Spinal cord (tissue), 10 donors: ENCODE measurements at places on chromosomes 1 and 21. TPM values are rescaled to one million over a fixed set of nuclear protein-coding genes. Genes with fewer than 3 reads are reported as not detected.

GRCh38 chr1:181129771-181130606 is 41.5 kb downstream of the IER5 start:
- H3K27me3 ChIP-seq, result no peaks in the 10 kb centered on the region
- H3K4me3 ChIP-seq, result no peak overlapping the region

The C4BPB gene
- not detected for total RNA-seq

DNA sequence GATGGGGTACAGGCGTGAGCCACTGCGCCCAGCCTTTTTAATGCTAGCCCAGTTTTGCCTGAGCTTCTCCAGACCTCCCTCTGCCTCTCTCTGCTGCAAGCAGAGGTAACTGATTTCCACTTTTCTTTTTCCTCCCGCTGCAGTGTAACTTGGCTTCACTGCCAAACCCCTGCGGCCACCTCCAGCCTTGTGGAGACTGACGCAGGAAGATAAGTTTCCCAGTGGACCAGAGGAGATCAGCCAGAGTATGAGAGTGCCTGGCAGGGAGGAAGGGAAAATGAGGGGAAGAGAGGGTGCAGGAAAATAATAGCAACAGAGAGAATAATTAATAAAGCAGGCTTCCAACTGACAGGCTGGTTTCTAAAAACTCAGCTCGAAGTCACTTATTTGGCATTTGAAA is 143.7 kb downstream of the PCNX2 start:
- no peak overlapping the region for H3K4me3 ChIP-seq
- DNase-seq, result no peak
- no peaks in the 10 kb centered on the region for H3K4me1 ChIP-seq
- H3K27ac ChIP-seq, result no peak overlapping the region
- no peaks in the 10 kb centered on the region for H3K36me3 ChIP-seq
- H3K27me3 ChIP-seq, result no peaks in the 10 kb centered on the region

DNA sequence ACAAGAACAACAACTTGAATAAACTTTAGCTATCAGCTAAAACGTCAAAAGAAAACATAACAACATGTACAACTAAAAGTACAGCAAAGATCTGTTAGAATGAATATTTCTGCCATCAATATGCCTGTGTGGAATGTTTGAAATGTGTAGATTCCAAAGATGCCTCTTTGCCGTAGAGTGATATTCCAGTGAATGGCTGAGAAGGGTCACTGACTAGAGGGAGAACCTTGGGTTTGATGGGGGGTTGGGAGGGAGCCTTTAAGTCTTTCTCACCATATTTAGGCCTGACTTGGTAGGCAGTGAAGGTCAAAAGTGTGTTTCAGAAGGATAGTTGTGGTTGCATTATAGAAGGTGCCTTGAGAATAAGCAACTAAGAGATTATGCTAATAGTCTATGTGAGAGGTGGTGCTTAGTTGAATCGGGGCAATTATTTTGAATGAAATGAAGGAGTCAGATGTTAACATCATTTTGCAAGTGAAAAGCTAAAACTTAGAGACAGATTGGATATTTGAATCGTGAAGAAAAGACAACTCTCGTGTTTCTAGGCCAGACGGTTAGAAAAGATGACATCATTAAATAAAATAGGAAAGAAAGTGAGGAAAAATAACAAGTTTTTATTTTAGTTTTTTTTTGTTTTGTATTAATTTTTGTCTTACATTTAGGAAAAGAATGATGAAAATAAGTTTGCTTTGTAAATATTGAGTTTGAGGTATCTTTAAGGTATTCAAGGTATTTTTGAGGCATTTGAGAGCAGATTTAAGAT is 53.8 kb downstream of the PLA2G4A start:
- H3K27ac ChIP-seq, result no peak overlapping the region
- H3K36me3 ChIP-seq, result no peaks in the 10 kb centered on the region
- no peak for DNase-seq
- H3K27me3 ChIP-seq, result no peaks in the 10 kb centered on the region
- H3K4me1 ChIP-seq, result no peaks in the 10 kb centered on the region

DNA sequence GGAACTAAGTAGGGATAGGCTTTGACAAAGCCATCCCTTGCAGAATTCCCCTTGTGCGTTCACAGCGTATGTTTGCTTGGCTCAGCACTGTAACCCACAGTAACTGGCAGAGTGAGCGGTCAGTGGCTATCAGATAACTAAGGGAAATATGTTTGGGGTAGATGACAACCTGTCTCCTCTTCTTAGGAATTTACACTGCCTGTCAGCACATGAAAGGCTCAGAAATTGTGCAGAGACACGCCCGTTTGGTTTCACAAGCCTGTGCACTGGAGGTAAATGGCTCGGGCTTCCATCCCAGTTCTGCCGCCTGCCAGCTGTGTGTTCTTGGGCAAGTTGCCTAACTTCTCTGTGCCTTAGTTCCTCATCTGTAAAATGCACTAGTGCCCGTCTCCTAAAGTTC is 101.2 kb downstream of the PRDM2 start:
- no peak for DNase-seq
- H3K4me3 ChIP-seq, result no peak overlapping the region
- no peak overlapping the region for H3K27ac ChIP-seq
- no peaks in the 10 kb centered on the region for H3K27me3 ChIP-seq
- H3K36me3 ChIP-seq, result peaks cover 10% of the 10 kb centered on the region

GRCh38 chr1:38026592-38027200 is 14.2 kb downstream of the UTP11 start:
- no peaks in the 10 kb centered on the region for H3K27me3 ChIP-seq
- no peak overlapping the region for H3K27ac ChIP-seq
- peaks cover 32% of the 10 kb centered on the region for H3K36me3 ChIP-seq

DNA sequence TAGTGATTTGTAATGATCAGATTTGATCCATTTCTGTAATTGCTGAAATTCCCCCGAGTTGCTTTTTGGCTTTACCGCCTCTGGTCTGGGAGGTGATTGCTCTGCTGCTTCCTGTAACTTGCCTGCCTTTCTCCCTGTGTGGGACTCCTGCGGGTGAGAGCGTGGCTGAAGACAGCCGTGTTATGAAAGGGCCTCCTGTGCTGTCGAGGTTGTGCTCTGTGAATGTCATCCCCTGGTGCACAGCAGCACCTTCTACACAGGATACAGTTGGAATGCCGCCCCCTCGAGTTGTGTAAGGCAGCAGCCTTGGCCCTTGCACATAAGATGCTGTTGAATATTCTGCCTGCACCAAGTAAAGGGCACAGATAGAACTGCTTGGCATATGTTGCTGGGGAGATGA is 5.9 kb downstream of the SOD1 start:
- H3K36me3 ChIP-seq, result peaks cover 19% of the 10 kb centered on the region
- no peak overlapping the region for H3K4me3 ChIP-seq
- no peaks in the 10 kb centered on the region for H3K27me3 ChIP-seq
- peaks cover 11% of the 10 kb centered on the region for H3K4me1 ChIP-seq

DNA sequence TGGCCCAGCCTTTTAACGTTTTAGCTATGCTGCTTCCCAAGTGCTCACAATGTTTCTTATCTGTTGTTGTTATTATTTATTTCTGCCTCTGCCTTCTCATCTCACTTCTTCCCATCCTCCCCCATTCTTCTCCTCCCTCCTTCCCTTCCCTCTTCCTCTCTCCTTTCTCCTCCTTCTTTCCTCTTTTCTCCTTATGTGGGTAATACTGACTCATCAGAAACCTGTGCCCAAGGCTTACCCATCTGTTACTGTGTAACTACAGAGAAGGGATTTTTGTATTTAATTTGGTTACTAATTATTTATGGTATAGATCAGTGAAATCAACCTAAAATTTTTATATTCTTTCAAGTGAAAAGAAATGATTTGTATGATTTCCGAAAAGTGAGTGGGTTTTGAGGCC is 120.3 kb downstream of the KCNK2 start:
- H3K36me3 ChIP-seq, result no peaks in the 10 kb centered on the region
- no peak for DNase-seq
- no peak overlapping the region for H3K4me3 ChIP-seq
- H3K27me3 ChIP-seq, result no peaks in the 10 kb centered on the region
- peaks cover 5% of the 10 kb centered on the region for H3K4me1 ChIP-seq
- no peak overlapping the region for H3K27ac ChIP-seq

The DLGAP3 gene
- total RNA-seq, result 8.4 TPM

- H3K27me3 ChIP-seq, result no peaks in the 10 kb centered on the region
- H3K27ac ChIP-seq, result peak overlapping the region; percentile 79
Observed at GRCh38 chr1:161158316-161159010, 837 bp upstream of the USP21 start.

DNA sequence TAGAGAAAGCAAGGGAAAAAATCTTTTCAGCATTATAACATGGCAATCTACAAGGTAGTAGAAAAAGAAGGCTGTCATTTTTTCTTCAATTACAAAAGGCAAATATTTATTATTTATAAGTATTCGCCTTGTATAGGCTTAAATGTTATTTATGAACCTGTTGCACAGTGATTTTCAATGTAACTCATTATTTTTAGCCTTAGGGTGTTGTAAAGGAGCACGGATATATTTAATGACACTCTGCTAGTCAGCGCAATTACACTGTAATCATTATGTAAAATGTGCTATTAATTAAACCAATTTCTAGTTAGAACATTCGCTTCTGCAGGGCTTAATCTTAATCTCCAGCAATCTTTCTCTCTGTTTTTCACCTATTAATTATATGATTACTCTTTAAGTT is 145.0 kb downstream of the ATG4C start:
- H3K4me1 ChIP-seq, result no peaks in the 10 kb centered on the region
- no peaks in the 10 kb centered on the region for H3K27me3 ChIP-seq
- no peak overlapping the region for H3K27ac ChIP-seq
- DNase-seq, result no peak

The RHOU gene
- total RNA-seq, result 28.4 TPM

GRCh38 chr1:175839779-175840669 is 96.6 kb upstream of the TNR start:
- DNase-seq, result no peak
- no peaks in the 10 kb centered on the region for H3K27me3 ChIP-seq
- no peaks in the 10 kb centered on the region for H3K4me1 ChIP-seq

- DNase-seq, result no peak
- H3K4me3 ChIP-seq, result no peak overlapping the region
- no peaks in the 10 kb centered on the region for H3K4me1 ChIP-seq
- H3K36me3 ChIP-seq, result peaks cover 20% of the 10 kb centered on the region
- H3K27me3 ChIP-seq, result no peaks in the 10 kb centered on the region
Observed at GRCh38 chr21:33569991-33570390, 18.5 kb downstream of the DONSON start.

The SNX7 gene
- 31.8 TPM for total RNA-seq

- no peaks in the 10 kb centered on the region for H3K27me3 ChIP-seq
- H3K4me1 ChIP-seq, result no peaks in the 10 kb centered on the region
- no peak overlapping the region for H3K27ac ChIP-seq
- no peaks in the 10 kb centered on the region for H3K36me3 ChIP-seq
Observed at GRCh38 chr1:240925273-240925672, 313.3 kb upstream of the GREM2 start.

The PDPN gene
- total RNA-seq, result 13.3 TPM

DNA sequence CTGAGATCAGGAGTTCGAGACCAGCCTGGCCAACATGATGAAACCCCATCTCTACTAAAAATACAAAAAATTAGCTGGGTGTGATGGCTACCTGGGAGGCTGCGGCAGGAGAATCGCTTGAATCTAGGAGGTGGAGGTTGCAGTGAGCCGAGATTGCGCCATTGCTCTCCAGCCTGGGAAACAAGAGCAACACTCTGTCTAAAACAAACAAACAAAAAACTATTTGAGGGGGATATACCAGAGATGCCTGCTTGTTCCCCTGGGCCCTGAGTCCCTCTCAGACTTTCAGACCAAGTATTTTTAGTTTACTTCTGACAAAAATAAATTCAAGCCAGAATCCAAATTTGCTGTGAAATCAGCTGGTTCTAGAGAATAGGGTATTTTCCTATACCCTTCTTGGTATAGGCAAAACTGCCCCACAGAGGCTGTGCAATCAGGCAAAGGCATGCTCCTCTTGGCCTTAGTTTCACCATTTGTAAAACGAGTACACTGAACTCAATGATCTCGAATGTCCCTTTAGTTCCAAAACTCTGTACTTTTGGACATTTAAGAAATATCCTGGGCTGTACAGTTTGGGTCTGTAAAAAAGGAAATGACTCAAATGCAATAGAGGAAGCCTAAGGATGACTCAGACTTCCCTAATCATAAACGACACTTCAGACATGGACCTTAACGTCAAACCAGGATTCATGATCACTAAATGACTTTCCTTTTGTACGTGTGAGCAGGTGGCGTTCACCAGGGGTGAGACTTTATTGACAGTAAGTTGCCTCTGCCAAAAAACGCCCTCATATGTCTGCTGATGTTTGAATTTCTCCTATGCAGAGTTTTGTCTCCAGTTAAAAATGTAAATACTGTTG is 16.1 kb downstream of the ENSA start:
- no peak overlapping the region for H3K4me3 ChIP-seq
- DNase-seq, result no peak
- no peaks in the 10 kb centered on the region for H3K27me3 ChIP-seq
- H3K4me1 ChIP-seq, result peaks cover 12% of the 10 kb centered on the region

The HJV gene
- total RNA-seq, result not detected

The TCHHL1 gene
- not detected for total RNA-seq

- H3K27ac ChIP-seq, result no peak overlapping the region
- H3K27me3 ChIP-seq, result no peaks in the 10 kb centered on the region
- DNase-seq, result no peak
- no peaks in the 10 kb centered on the region for H3K36me3 ChIP-seq
- no peak overlapping the region for H3K4me3 ChIP-seq
Observed at GRCh38 chr1:86788300-86789206, 84.2 kb downstream of the SH3GLB1 start.

- no peak overlapping the region for H3K27ac ChIP-seq
- peaks cover 2% of the 10 kb centered on the region for H3K36me3 ChIP-seq
- H3K4me3 ChIP-seq, result no peak overlapping the region
- no peak for DNase-seq
- no peaks in the 10 kb centered on the region for H3K27me3 ChIP-seq
Observed at GRCh38 chr1:206691604-206692003, 6.9 kb downstream of the MAPKAPK2 start.

DNA sequence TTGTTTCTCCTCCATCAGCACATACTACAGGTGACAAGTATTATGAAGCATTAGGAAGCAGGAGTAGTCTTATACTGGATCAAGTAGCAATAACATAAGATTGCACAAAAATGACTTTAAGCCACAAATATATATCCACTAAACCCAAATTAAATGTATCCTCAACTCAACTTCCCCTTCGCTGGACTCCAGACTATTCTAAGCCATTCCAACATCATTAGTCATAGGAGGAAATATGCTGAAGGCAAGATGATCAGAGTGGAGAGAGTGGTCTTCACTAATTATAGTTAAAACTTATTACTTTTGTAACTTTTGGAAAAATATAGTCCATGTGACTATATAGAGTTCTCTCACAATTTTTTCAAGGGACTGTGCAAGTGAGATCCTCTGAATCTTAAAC is 390.7 kb upstream of the ZP4 start:
- no peaks in the 10 kb centered on the region for H3K4me1 ChIP-seq
- H3K27ac ChIP-seq, result no peak overlapping the region
- DNase-seq, result no peak
- no peaks in the 10 kb centered on the region for H3K36me3 ChIP-seq

The TMEM52 gene
- total RNA-seq, result 2.2 TPM

GRCh38 chr1:54610048-54610447 is 13.3 kb downstream of the FAM151A start:
- no peak overlapping the region for H3K4me3 ChIP-seq

The GFI1 gene
- total RNA-seq, result 1.2 TPM

DNA sequence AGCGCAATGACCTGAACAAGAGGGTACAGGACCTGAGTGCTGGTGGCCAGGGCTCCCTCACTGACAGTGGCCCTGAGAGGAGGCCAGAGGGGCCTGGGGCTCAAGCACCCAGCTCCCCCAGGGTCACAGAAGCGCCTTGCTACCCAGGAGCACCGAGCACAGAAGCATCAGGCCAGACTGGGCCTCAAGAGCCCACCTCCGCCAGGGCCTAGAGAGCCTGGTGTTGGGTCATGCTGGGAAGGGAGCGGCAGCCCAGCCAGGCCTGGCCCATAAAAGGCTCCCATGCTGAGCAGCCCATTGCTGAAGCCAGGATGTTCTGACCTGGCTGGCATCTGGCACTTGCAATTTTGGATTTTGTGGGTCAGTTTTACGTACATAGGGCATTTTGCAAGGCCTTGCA is 5.4 kb upstream of the CCDC28B start:
- H3K4me3 ChIP-seq, result no peak overlapping the region
- H3K27me3 ChIP-seq, result no peaks in the 10 kb centered on the region
- peaks cover 79% of the 10 kb centered on the region for H3K36me3 ChIP-seq
- H3K27ac ChIP-seq, result no peak overlapping the region
